Activated naive CD8-positive, alpha-beta T cell treated with anti-CD3 and anti-CD28 coated beads, Interleukin-2, amount 10 ng/mL, durations not matched to agents 7 days and 5 days (primary cell): ENCODE measurements at places on chromosomes 5 and 9. TPM values are rescaled to one million over a fixed set of nuclear protein-coding genes. Genes with fewer than 3 reads are reported as not detected.

AUH gene
- 15.8 TPM for total RNA-seq

KIF24 gene
- 7.5 TPM for total RNA-seq

TARS1 gene
- 165 TPM for total RNA-seq

TMED9 gene
- 81.0 TPM for total RNA-seq

DOCK2 gene
- total RNA-seq = 275 TPM

SREK1 gene
- 66.6 TPM for total RNA-seq

JAKMIP2 gene
- total RNA-seq = 4.9 TPM

CBY3 gene
- not detected for total RNA-seq

WDR36 gene
- 26.4 TPM for total RNA-seq

LHX6 gene
- not detected for total RNA-seq

DNM1 gene
- 1.4 TPM for total RNA-seq

IL3 gene
- not detected for total RNA-seq

DEPDC1B gene
- total RNA-seq = 27.1 TPM

PHYHD1 gene
- total RNA-seq = 1.6 TPM

SCGB3A2 gene
- not detected for total RNA-seq

AQP7 gene
- total RNA-seq = not detected

AJM1 gene
- total RNA-seq = 6.6 TPM

NUP188 gene
- total RNA-seq = 64.2 TPM

FAM174A gene
- 4.5 TPM for total RNA-seq

IFNA4 gene
- not detected for total RNA-seq

GLRA1 gene
- total RNA-seq = not detected

C1QTNF3 gene
- total RNA-seq = 4.8 TPM

CCL19 gene
- not detected for total RNA-seq

CCL28 gene
- 17.1 TPM for total RNA-seq

PRRC1 gene
- total RNA-seq = 41.0 TPM

SOX30 gene
- total RNA-seq = not detected

IFNB1 gene
- total RNA-seq = 0.61 TPM

WDR38 gene
- not detected for total RNA-seq

GPR151 gene
- total RNA-seq = not detected

PLPP7 gene
- total RNA-seq = 0.65 TPM

EEIG1 gene
- total RNA-seq = 366 TPM

NAIP gene
- total RNA-seq = 8.2 TPM
